Hematopoietic multipotent progenitor cell (in vitro differentiated cells): ENCODE measurements at places on chromosomes 1 and 21. TPM values are rescaled to one million over a fixed set of nuclear protein-coding genes. Genes with fewer than 3 reads are reported as not detected.

- DNase-seq: no peak
Observed at GRCh38 chr1:107328087-107328486, 187.2 kb downstream of the NTNG1 start.

TP73 gene
- under 0.01 TPM for total RNA-seq

- DNase-seq: no peak
Observed at GRCh38 chr1:62318320-62318755, 896 bp downstream of the KANK4 start.

DNA sequence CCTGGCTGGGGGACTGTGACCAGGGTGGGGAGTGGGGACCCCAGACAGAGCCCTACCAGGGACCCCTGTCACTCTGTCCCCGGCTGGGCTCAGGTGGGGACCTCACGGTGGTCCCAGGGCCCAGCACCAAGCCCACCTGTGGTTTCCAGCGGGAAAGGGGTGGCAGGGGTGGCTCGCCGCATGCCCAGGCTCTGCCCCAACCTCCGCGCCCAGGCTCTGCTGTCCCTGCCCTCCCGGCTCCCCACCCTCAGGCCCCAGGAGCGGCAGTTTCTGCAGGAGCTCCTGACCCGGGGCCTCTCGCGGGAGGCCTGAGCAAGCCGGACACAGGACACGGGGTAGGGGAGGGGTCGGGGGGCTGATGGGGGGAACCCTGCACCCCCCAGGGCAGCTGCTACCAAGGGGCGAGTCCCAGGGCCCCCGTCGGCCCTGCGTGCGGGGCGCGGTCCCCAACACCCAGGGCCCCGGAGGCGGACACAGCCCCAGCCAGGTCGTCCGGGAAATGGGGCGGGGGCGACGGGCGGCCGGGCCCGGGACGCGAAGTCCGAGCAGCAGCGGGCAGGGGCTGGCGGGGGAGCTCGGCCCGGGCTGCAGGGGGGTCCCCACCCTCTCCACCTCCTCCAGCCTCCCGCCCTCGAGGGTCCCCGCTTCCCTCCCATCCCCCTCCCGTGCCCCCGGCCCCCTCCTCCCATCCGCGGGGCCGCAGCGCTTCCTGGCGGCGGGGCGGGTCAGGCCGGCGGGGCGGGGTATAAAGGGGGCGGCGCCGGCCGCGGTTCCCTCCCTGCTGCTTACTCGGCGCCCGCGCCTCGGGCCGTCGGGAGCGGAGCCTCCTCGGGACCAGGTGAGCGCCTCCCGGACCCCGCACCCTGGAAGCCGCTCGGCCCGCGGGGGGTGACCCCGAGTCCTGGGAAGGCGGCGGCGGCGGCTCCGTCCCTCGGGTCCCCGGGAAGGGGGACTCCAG lies at the start of gene COL6A2:
Gene COL6A2, plus strand, starts transcription at position 777 of the 958 bp plus-strand sequence.
- peak; percentile 39 for DNase-seq

DNA sequence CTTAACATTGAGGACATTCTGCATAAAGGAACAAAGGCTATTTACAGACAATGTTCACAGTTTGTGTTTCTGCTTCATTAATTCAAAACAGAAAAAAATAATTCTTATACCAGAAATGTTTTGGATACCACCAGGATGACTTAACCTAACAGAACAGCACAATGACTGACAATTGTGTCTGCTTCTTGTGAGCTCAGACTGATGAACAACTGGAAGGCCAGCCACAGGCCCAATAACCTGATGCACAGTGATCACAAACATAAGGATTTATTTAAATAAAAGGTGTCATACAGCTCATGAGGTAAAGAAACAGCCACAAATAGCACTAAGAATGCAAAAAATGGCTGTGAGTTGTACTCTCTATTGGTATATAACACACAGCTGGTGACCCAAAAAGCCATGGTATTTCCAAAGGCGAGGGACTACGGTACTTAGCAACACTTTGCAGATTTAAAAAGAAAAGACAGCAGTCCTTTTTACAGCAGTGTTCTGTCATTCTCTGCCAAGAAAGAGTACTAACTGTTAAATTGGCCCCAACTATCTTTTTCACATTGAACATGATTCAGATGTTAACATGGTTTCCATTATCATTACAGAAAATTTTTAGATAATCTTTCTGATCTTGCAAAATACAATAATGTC lies 32.1 kb upstream of the DDAH1 start:
- DNase-seq: no peak

GRCh38 chr1:2275796-2276536 lies 47.8 kb downstream of the SKI start:
- DNase-seq: no peak

DNA sequence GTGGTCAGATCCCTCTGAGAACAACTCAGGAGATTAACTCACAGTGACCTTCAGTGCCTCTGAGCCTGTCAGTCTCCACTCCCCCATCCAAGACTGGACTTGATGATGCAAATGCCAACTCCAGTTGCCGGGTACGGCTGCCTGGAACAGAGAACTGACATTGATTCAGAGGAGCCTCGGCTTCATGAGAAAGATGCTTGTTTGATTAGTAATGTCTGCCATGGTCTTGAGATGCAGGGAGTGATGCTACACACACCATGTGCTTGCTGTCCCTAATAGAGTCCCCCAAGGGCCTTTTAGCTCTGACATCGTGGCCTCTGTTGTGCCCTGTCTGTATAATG lies 51.8 kb upstream of the LRP8 start:
- no peak for DNase-seq

DNA sequence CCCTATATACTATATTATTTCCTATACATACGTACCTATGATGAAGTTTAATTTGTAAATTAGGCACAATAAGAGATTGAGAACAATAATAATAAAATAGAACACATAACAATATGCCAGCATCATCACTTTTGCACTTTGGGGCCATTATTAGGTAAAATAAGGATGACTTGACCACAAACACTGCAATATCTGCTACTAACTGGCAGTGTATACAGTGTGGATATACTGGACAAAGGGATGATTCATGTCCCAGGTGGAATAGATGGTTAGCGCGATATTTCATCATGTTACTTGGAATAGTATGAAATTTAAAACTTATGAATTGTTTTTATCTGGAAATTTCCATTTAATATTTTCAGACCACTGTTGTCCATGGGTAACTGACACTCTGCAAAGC lies 35.4 kb upstream of the TXLNA start:
- no peak for DNase-seq

CPT2 gene
- 30.2 TPM for total RNA-seq

PTPN22 gene
- 7.5 TPM for total RNA-seq

GRCh38 chr1:193387406-193387805 lies 201.0 kb upstream of the B3GALT2 start:
- DNase-seq: no peak

PLA2G2C gene
- total RNA-seq: not detected

DNA sequence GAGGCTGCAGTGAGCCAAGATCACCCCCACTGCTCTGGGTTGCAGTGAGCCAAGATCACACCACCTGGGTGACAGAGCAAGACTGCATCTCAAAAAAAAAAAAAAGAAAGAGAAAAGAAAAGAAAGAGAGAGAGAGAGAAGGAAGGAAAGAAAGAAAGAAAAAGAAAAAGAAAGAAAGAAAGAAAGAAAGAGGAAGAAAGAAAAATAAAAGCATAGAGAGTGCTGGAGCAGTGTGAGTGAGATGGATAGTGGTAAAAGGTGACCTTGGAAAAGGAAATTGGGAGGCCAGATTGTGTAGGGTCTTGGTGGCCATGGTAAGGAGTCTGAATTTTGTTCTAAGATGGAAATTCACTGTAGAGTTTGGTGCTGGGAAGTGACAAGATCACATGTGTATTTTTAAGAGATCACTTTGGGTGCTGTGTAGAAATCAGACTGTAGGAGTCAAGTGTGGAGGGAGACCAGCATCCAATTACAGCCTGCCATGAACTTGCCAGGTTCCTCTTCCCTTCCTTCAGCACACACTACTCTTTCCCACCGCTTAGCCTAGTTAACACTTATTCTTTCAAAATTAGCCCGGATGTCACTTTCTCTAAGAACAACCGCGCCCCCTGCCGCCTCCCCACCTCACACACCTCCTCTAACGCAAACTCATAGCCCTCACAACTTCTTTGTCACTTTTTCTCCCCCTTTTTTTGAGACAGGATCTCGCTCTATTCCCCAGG lies 17.9 kb downstream of the MTX1 start:
- peak; percentile 90 for DNase-seq

LRRC71 gene
- total RNA-seq: not detected

GRCh38 chr1:25796811-25797458 lies 3.1 kb upstream of the SELENON start:
- peak; percentile 68 for DNase-seq

DNA sequence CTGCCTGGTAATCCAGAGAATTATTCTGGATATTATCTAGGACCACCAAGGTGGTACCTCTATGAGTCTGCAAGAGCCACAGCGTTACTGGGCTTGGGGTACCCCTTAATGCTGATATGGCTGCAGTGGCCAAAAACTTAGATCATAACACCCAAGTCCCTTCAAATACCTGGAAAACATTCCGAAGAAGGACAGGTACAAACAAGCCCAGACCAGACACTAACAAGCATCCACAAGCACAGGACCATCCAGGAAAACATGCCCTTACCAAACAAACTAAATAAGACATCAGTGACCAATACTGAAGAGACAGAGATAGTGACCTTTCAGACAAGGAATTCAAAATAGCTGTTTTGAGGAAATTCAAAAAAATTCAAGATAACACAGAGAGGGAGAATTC lies 2.9 kb downstream of the C1orf105 start:
- DNase-seq: no peak

GRCh38 chr21:30315701-30316100 lies 4.4 kb downstream of the KRTAP26-1 start:
- no peak for DNase-seq

- no peak for DNase-seq
Observed at GRCh38 chr1:227417756-227418480, 99.6 kb upstream of the CDC42BPA start.

GRCh38 chr1:167077128-167077867 lies 12.9 kb downstream of the GPA33 start:
- no peak for DNase-seq

GRCh38 chr1:238258510-238258909 lies 367.8 kb upstream of the ZP4 start:
- DNase-seq: no peak

GRCh38 chr1:8176279-8176678 lies 141.6 kb upstream of the SLC45A1 start:
- no peak for DNase-seq

DNASE2B gene
- total RNA-seq: not detected

DNA sequence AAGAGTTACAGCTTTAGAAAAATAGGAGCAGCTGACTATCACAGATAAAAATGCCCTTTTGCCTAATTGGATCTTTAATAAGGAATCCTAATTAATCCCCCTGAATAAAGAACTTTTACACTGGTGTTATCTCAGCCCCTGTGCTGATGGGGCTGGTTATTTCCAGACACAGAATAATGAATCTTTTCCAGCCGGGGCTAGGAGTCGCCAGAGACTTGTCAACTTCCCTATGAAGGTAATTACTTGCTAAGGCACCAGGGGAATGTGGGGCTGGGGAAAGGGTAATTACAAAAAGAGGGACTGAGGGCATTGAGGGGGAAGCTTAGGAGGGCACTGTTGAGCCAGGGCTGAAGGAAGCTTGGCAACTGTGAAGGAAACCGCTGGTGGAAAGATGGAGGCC lies 34.5 kb downstream of the HMGB4 start:
- DNase-seq: no peak

GRCh38 chr1:109969146-109969829 lies 15.3 kb upstream of the AHCYL1 start:
- DNase-seq: no peak

GJA4 gene
- total RNA-seq: 7.3 TPM

- no peak for DNase-seq
Observed at GRCh38 chr1:233114159-233114558, 163.7 kb downstream of the NTPCR start.

CTSS gene
- 66.5 TPM for total RNA-seq

- no peak for DNase-seq
Observed at GRCh38 chr1:108119500-108119899, 80.6 kb downstream of the SLC25A24 start.

DNA sequence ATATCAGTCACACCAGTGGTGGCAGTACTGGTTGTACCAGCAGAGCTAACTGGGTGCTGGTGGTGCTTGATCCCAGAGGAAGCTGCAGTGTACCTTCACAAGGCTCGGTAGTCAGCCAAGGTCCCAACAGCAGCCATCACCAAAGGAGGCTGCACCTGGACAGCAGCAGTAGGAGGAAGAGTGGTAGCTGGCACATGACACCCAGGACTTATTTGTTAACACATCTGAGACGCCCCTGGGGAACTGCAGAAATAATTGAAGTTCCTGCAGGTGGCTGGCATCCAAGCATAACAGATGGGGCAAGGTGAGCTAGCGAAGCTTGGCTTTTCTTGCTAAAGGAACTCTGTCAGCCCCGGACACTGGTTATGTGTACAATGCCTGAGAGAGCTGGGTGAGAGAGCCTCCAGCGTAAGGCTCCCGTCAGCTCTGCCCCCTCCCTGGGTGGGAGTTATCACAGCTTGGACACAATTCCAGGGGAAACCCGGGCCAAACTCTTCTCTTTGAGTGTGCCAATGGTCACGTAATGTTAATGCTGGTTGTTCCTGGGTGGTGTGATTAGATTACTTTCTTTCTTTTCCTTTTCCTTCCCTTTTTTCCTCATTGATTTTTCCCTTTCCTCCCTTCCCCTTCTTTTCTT lies 29.1 kb upstream of the PARP1 start:
- no peak for DNase-seq

GRCh38 chr1:217983051-217983375 lies 302.1 kb upstream of the RRP15 start:
- DNase-seq: no peak

GRCh38 chr1:119219711-119220110 lies 79.3 kb upstream of the WARS2 start:
- DNase-seq: no peak

- no peak for DNase-seq
Observed at GRCh38 chr1:156922986-156923669, 2.7 kb downstream of the LRRC71 start.

- no peak for DNase-seq
Observed at GRCh38 chr1:223135176-223135942, 7.7 kb downstream of the TLR5 start.
